ENCODE measurements at places on chromosomes 16 and 17. TPM values are rescaled to one million over a fixed set of nuclear protein-coding genes. Genes with fewer than 3 reads are reported as not detected.

DPEP3 gene
- total RNA-seq, result not detected

PIRT gene
- total RNA-seq, result not detected

KRTAP2-1 gene
- not detected for total RNA-seq

KRTAP4-3 gene
- total RNA-seq, result not detected

MYL4 gene
- total RNA-seq, result not detected

RNF222 gene
- not detected for total RNA-seq

TBX2 gene
- total RNA-seq, result 72.3 TPM

TBC1D3C gene
- not detected for total RNA-seq

PLCD3 gene
- 27.3 TPM for total RNA-seq

ZSWIM7 gene
- total RNA-seq, result 14.0 TPM

C17orf78 gene
- not detected for total RNA-seq

GJD3 gene
- total RNA-seq, result 2.0 TPM

FOXN1 gene
- total RNA-seq, result not detected

ZNF821 gene
- 4.4 TPM for total RNA-seq

All from aortic smooth muscle cell (primary cell).